Astrocyte of the hippocampus (primary cell): ENCODE measurements at places on chromosomes 4 and X.
A peak's percentile ranks its signal among the peaks of the same experiment; 100 is the strongest.

DNA sequence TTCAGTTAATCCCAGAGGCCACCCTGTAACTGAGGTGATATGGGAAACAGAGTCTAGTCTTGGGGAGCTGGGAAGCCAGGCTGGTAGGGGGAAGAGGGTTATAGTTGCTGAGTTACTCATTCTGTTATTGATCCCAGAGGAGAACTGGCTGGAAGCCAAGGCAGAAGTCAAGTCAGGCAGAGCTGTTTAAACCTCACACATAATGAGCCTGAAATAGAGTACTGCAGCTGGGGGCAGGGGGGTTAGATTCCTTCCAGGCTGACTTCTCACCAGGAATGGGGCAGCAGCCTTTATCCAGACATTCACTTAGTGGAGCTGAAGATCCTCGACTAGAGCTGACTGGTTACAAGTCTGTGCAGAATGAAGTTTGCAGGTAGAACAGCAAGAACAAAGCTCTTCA is 144.9 kb downstream of the C4orf33 start:
- peak; percentile 46 for DNase-seq

DNA sequence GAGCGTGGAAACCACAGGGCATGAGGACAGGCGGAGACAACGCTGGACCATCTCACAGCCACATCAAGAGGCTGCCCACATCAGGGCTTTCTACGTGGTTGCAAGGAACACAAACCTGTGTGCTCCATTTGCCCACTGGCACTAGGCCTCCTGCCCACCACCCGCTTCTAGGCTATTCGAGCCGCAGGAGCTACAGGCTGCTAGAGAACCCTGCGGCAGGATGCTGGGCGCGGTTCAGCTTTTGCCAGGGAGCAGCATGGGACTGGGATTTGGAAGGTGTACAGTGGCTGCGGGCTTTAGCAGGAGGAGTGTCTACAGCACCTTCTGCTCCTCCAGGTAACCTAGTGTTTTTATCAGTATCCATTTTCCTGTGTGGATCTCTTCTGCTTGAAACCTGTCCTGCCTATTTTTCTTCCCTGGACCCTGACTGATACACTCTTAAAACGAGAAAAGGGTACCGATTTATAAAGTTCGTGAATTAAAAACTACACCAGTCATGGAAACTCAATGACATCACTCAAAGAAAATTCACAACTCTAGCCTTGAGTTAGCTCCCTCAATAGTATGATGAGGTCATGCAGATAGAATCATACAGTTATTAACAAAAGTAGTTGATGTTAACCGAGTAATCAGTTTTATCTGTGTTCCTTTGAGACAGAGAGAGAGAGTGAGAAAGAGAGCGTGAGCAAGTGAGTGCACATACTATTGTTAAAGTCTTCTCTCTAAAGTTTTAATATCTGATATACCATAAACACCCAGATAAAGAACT is 12.8 kb downstream of the NOP14 start:
- DNase-seq: no peak

- DNase-seq: no peak
Measured at GRCh38 chr4:128310266-128310697, 22.7 kb upstream of the PGRMC2 start.

DNA sequence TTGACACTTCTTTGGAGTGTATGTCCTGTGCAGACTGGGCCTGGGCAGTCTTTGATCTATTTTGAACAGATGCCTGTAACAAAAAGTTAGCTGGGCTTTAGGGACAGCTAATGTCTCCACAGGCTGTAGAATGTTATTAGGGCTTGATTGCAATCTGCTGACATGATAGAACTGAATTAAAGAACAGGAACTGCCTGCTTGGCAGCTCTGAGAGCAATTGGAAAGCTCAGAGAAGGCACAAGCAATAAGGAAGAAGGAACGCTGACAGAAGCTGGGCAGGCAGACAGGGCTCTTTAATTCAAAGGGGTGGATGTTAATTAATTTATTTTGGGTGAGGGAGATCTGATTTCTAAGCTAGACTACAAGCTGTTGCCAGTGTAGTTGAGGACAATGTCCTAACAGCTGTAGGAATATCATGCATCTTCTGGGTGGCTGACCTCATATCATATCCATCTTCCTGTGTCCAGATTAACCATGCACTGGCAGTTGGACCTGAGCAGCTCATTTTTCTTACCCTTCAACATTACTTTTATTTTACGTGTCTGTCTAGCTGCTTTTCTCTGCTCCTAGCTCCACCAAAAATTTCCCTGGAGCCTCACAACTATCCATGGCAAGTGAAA is 20.7 kb upstream of the GRXCR1 start:
- no peak for DNase-seq

DNA sequence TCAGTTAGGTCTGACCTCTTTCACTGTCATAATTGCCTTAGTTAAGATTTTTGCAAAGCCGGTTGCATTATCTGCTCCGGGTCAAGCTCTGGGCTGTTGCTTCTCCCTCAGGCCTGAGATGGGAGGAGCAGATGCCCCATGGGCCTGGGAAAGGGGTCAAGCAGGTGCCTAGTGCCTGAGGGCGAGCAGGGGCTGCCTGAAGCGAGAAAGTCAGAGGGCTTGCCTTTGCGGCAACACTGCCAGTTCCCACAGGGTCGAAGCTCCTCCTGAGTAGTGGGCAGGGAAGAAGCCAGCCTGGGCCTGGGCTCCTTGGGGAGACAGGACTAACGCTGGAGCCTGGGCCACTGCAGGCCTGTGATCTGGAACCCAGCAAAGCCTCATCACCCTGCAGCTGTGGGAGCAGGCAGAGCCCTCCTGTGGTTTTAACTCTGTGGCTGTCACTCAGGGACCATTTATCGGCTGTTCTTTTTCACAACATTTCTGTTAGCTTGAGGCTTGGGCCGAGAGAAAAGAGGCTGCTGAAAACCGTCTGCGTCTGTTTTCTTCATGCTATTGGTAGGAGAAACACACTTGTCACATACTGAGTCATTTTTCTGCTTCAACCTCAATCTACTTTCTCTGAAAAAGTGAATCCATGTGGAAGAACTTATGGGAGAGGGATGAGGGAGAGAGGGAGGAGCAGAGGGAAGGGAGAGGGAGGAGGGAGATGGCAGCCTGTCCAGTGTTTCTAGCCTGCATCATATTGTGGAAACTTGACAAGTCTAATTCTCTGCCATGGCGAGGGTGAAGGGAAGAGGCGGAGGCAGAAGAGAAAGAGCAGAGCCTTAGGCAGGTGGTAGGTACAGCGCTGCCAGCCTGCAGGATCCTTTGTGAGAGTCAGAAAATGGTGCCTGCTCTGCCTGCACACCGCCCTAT is 68.4 kb downstream of the RHOH start:
- peak; percentile 46 for DNase-seq

- DNase-seq: no peak
Measured at GRCh38 chrX:119759248-119759766, 919 bp downstream of the SOWAHD start.

GRCh38 chrX:106484233-106484632 is 127.5 kb upstream of the RADX start:
- no peak for DNase-seq
